ENCODE measurements at places on chromosomes 7 and 10.

GRCh38 chr10:58444321-58444720 lies 59.1 kb downstream of the TFAM start:
- DNase-seq, result no peak

DNA sequence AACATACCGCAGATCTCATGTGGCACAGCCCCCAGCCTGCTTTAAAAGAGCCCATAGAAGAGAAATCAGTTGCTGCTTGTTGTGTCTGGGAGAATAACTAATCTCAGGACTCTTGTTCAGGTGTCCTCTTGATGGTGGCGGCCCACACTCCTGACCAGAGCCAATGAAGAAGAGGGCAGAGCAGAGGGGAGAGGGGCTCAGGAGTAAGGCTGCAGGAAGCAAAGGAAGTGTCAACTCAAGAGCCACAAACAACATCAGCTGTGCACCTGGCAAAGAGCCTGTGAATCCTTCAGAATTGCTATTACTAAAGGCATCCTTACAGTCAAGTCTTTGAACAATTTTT lies 59.8 kb upstream of the PTN start:
- no peak for DNase-seq

DNA sequence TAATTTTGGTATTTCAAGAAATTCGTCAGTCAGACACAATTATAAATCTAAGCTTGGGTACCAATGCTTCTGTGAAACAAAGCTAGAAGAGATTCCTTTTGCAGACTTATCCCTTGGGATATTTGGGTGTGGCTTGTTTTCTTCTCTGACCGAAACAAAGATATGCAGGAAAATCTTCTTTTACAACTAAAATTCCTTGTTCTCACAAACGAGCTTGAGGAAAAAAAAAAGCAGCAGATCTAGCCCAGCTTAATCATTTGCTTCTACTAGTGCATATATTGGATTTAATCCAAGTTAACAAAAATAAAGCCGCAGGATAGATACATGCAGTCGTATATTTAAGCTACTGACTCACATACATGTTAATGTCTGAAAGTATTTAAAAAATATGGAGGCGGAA lies 104.2 kb downstream of the PRTFDC1 start:
- DNase-seq, result no peak

- no peak for DNase-seq
These were observed 50.4 kb downstream of the NRAP start for GRCh38 chr10:113613427-113613826.

DNA sequence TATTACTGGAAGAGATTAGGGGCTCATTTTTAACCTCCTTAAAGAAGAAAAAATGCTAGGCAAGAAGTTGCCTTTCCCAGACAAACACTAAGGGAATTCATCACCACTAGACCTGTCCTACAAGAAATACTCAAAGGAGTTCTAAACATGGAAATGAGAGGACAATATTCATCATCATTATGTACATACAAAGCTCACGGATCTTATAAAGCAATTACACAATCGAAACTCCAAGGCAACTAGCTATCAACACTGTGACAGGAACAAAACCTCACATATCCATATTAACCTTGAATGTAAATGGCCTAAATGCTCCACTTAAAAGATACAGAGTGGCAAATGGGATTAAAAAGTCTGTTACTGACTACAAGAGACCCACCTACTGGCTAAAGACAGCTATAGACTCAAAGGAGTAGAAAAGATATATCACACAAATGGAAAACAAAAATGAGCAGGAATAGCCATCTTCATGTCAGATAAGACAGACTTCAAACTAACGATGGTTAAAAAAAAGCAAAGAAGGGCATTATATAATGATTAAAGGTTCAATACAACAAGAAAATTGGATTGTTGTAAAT lies 246.6 kb downstream of the ADRA2A start:
- no peak for DNase-seq

GRCh38 chr7:45225948-45226335 lies 68.4 kb downstream of the RAMP3 start:
- no peak for DNase-seq

Measured in fibroblast of lung (primary cell).